ENCODE measurements at places on chromosomes 13 and 19.

DNA sequence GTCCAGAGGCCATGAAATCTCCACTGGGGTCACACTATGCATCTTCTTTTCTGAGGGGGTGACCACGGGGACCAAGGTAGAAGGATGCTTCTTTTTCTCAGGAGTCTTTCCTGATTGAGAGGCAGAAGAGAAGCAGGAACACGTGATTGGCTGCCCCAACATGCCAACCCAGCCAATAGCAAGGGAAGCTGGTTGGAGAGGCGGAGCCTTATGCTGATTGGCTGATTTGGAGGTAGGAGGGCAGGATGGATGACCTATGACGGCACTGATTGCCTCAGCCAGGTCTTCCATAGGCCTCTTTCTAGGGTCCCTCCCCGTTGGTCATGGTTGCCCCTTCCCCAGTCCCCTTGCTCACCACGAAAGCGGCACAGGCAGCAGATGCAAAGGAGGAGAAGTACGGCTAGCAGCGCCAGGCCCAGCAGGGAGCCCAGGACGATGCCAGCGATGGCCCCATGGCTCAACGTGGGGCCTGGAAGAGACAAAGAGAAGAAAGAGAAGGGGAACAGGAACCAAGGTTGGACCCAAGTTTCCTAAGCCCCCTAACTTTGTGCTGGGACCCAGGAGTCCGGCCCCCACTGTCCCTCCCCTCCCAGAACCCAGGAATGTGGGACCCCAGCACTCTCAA lies 8.0 kb downstream of the VSIG10L start:
- peak; percentile 59 for DNase-seq

DNA sequence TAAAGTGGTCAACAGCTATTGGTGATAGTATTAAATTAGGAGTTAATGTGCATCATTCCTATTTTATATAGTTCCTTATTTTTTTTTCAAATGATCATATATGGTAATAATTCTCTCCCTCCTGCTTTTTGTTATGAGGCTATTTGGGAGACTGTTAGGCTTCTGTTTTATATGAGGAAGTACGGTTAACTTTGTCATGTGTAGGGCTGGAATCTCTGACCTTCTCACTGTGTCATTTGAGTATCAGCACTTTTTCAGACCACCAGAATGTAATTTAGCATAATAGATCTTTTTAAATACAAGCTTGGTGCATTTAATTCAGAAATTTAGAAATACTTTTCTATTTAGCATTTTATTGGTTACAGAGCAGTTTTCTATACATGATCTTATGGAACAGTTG lies 7.7 kb downstream of the DGKH start:
- no peak for DNase-seq

GRCh38 chr13:42709276-42709675 lies 72.1 kb upstream of the FAM216B start:
- DNase-seq = no peak

DNA sequence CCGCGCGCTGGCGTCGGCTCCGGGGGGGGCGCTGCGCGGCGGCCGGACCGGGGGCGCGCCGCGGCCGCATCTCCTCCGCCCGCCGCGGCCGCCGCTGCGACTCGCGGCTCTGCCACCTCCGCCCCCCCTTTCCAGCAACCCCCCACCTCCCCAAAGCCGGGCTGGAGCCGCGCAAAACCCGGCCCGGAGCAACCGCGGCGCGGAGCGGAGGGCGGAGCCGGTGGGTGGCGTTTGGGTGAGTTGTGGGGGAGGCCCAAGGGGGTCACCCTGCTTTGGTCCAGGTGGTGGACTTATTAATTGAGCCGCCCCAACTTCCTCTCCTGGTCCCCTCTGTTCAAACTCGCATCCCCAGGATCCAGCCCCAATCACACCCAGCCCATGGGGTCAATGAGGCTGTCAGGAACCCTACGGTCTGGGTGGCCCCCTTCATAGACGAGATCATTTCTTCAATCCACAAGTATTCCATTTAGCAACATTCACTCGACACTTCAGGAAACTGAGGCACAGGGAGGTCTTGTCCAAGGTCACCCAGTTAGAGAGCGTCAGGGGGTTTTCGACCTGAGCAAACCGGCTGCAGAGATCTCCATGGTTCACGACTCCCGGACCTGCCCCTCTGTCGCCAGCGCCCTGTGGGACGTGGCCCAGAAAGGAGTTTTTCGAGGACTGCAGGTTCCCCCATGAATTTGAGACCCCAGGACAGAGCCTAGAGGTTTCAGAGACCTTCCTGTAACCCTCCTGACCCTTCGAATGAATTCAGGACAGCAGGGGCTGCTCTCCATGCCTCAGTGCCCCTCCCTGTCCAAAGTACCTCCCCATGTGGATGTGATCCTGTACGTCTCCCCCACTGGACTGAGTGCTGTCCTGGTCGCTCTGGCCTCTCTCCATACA lies 22.4 kb upstream of the SEMA6B start:
- DNase-seq = no peak

- no peak for DNase-seq
These were observed 21.2 kb downstream of the CCNA1 start for GRCh38 chr13:36453516-36453915.

- no peak for DNase-seq
These were observed 764.4 kb downstream of the LIG4 start for GRCh38 chr13:107450931-107451330.

- DNase-seq = peak; percentile 0
These were observed 2.2 kb upstream of the KCNC3 start for GRCh38 chr19:50331221-50331993.

- DNase-seq = no peak
These were observed 37.8 kb upstream of the TFDP1 start for GRCh38 chr13:113546571-113547237.

GRCh38 chr19:6018786-6019185 lies 40.8 kb upstream of the RANBP3 start:
- no peak for DNase-seq

DNA sequence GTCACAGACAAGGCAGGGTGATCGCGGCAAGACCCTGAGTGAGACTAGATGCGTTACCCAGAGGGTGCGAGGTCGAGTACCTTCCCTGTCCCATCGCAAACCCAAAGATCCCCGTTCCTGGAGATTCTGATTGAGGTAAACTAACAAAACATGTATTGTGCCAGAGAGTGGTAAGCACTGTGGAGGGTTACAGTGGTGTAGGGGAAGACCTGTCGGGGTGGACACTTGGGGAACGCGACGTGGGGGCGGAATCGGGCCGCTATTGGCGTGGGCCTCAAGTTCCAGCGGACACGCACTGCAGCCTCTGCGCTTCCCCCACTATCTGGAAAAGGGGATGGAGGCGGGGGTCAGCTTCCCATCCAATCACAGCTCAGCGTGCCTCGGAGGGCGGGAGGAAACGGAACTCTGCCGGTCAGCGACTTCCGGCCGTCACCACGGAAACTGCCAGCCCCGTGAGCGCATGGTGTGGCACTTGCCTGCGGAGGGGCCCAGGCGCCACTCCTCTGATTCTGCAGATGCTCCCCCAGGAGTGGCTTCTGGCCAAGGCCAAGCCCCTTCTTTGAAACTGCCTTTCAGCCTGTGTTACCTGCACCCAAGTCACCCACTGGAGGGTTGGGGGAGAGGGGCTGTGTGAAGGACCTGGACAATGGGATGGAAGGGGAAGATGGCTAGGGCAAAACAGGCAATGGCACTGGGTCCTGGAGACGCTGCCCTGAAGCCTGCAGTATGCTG lies 1.0 kb upstream of the UBE2M start:
- peak; percentile 92 for DNase-seq

DNA sequence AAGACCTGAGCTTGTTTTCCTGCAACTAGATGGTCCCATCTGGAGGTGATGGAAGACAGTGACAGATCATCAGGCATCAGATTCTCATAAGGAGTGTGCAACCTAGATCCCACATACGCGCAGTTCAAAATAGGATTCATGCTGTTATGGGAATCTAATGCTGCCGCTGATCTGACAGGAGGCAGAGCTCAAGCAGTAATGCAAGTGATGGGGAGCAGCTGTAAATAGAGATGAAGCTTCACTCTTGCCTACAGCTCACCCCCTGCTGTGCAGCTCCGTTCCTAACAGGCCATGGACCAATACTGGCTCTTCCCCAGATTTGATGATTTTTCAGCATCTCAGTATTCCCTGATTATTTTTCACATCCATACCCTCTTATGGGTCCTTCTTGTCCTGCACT lies 208.4 kb upstream of the RXFP2 start:
- DNase-seq = no peak

GRCh38 chr19:6125571-6125989 lies 9.9 kb upstream of the ACSBG2 start:
- peak; percentile 72 for DNase-seq

- DNase-seq = no peak
These were observed 5.8 kb downstream of the KBTBD7 start for GRCh38 chr13:41188584-41188983.

GRCh38 chr13:40190641-40191100 lies 475.8 kb downstream of the FOXO1 start:
- no peak for DNase-seq

GRCh38 chr19:7933411-7933810 lies 7.5 kb upstream of the CTXN1 start:
- no peak for DNase-seq

- DNase-seq = no peak
These were observed 837 bp downstream of the GNA15 start for GRCh38 chr19:3136684-3137055.

DNA sequence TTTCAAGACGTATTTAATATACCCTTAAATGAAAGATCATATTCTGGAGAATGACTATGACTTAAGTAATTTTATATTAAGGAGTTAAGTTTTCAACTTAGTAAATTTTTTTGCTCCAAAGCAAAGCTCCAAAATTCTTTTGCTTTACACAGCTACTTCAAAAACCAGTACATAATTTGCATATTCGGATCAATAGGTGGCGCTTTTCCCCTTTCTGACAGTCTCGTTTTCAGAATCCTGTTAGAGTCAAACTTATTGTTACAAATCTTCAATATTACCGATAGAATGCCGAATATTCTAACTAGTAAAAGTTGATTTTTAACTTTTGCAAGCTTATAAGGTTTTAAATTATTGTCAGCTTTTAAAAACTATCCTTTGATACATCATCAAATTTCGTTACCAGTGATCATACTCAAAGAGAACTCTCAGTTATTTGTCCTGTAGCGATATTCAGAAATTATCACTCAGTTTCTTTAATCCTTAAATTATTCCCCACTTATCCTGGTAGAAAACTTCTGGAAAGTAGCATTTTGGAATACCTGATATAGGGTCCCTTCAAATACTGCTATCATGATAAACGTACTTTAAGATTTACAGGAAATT lies 852.7 kb upstream of the KLHL1 start:
- no peak for DNase-seq

- no peak for DNase-seq
These were observed 10.0 kb upstream of the OXGR1 start for GRCh38 chr13:97004096-97004876.

DNA sequence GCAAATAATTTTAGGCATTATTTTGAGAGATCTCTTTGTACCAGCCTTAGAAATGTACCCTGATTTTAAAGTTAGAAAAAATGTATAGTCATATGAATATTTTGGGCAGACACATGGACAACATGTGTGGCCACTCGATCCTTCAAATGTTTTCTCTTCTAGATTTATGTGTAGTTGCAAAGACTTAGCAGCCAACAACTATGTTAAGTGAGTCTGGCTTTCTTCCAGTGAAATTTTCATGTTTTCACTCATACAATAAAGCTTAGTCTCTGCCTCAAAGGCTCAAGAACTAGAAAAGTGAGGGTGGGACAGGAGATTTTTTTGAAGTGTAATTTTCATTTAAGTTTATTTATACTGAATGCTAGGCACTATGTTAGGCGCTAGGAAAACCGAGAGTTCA lies 207.7 kb upstream of the DACH1 start:
- no peak for DNase-seq

DNA sequence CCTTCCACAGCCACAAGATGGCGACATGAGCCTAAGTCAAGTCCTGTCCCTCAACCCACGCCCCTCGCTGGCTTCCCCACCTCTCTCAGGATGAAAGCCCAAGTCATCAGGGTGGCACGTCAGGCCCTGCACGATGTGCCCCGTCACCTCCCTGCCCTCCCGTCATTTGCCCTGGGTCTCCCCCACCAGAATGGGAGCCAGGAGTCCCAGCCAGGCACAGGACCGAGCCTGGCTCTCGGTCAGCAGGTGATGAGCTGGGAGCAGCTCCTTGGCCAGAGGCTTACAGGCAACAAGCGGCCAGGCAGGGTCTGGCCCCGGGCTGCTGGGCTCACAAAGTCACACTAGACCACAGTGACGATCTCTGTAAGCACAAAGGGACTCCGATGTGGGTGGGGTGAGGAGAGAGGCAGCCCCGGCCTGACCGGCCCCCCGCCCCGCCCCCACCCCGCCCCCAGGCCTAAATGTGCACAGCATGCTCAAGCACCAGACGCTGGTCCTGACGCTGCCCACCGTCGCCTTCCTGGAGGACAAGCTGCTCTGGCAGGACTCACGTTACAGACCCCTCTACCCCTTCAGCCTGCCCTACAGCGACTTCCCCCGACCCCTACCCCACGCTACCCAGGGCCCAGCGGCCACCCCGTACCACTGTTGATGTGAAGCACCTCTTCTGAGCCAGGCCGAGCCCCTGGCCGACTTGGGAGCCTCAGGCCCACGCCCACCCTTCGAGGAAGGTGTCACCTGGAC lies 7.3 kb downstream of the MRPL4 start:
- DNase-seq = peak; percentile 89

GRCh38 chr13:57813651-57814050 lies 182.1 kb downstream of the PCDH17 start:
- no peak for DNase-seq

DNA sequence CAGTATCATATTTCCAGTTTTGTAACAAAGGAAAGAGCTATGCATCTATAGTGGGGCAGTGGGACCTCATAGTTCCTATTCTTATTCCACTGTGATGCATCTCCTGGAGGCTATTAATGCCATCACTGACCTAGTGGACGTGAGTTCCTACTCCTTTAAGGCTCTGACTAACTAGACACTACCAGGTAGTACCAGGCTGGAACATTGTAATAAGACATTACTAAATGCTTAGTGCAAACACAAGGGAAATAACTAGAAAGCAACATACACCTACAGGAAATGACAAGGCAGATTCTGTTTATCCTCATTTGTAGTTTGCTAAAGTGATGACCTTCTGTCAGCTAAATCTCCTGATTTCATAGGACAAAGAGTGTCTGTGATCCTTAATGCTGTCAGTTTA lies 192.5 kb downstream of the POSTN start:
- no peak for DNase-seq

DNA sequence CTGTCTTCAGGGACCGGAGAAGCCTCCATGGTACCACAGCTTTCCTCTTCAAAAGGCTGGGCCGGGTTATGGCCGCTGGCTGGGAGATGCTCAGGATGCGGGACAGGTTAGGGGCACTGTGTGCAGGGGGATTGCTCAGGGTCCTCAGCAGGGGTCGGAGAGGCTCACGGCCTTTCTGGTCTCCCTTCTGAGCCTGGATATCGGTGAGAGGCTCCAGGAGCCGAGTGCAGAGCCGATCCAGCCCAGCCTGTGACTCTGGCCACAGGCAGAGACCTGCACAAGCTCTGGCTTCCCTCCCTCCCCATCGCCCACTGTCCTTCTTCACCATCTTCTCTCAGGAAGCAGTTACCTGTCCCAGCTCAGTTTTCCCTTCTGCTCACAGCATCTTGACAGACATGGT lies 306.0 kb downstream of the ZNF536 start:
- no peak for DNase-seq

DNA sequence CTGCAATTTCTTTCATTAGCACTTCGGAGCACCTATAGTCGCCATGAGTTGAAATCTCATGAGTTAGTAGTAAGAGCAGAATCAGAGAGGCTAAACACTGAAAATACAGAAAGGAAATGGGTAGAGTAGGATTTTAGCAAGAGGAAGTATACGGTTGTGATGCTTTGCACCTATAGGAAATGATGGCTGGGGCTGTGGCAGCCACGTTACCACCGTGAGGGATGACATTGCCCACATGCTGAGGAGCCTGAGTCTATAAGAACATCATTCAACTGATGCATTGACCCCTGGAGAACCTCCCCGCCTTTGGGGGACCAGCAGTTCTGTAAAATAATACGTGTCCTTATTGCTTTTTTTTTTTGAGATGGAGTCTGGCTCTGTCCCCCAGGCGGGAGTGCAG lies 20.4 kb downstream of the FAM187B start:
- no peak for DNase-seq

Data from natural killer cell treated with Interleukin-12 subunit alpha and Interleukin-12 subunit beta and Interleukin-15 and Interleukin-18, amount 100 ng/mL, for 72 hours (primary cell).